ENCODE measurements at places on chromosomes 5 and 9. TPM values are rescaled to one million over a fixed set of nuclear protein-coding genes. Genes with fewer than 3 reads are reported as not detected.

GRCh38 chr5:1959725-1960581, 77.2 kb upstream of the IRX4 start:
- no peak for DNase-seq

DNA sequence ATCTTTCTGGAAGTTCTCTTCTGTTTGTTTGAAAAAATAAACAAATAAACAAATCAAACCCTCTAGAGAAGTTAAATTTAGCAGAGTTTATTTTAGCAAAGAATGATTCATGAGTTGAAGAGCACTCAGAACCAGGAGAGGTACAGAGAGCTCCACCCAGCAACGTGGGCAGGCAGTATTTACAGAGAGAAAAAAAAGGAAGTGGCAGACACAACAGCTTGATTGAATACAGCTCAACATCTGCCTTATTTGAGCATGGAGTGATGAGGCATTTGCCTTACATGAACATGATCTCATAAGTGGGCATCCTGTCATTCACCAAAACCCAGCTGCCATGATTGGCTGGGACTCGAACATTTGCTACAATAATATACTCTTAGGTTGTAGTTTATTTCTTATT, 381.6 kb upstream of the ADAMTS16 start:
- DNase-seq = no peak

DNA sequence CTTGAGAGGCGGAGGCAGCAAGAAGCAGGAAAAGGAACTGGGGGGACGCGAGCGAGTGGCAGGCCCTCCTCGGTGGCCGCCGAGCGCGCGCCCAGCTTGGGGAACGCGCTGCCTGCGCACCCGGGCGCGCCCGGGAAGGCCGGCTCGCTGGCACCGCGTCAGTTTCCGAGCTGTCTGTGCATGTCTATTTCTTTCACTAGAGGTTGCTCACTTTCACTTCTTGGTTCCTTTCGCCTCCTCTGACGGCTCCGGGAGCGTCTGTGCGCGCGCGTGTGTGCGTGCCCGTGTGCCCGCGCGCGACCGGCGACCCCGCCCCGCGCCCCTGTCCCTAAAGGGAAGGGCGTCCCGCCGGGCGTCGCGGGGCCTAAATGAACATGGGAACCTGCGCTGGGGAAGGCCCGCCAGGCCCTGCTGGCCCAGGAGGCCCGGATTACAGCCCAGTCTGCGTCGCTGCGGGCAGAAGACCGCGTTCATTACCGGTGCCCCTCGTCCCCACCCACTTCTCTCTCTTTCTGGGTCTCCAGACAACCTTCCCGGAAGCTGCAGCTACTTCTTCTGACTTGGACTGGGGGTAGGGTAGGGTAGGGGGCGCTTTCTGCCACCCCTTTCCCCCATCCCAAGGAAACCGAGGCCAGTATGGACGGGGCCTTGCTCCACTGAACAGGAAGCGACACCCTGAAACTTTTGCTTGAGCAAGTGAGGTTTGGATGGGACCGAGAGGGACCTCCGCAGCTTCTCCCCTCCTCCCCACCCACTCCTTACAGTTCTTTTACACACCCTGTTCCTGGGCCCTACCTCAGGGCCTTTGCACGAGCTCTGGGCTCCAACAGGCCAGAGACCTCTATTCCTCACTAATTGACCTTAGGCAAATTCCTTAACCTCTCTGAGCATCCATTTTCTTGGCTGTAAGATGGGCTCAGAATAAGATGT, 205.8 kb upstream of the IER5L start:
- DNase-seq = peak; percentile 95

GRCh38 chr9:69131682-69132081, 42.4 kb upstream of the TJP2 start:
- no peak for DNase-seq

GRCh38 chr5:42555797-42556196, 132.6 kb downstream of the GHR start:
- DNase-seq = no peak

GRCh38 chr9:90814355-90814754, 12.7 kb downstream of the SYK start:
- DNase-seq = no peak

- DNase-seq = no peak
These were observed 12.1 kb upstream of the TNFAIP8 start for GRCh38 chr5:119343766-119344165.

- DNase-seq = no peak
These were observed 158.6 kb upstream of the SHB start for GRCh38 chr9:38227656-38228055.

DNA sequence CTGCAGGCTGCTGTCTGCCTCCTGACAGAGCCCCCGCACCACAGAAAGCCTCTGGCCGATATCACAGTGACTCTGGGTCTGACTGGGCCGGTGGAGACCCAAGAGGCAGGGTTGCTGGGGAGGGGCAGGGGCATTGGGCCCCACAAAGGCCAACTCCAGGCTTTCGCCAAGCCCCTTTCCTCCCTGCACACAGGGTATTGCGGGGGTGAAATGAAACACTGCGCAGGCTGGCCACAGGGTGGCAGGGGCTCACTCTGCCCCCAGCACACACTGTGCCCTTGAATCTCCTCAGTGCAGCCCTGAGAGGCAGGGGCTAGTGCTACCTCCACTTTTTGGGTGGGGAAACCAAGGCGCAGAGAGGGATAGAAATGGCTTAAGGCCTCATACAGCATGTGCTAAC, 44.6 kb downstream of the BARX1 start:
- no peak for DNase-seq

DNA sequence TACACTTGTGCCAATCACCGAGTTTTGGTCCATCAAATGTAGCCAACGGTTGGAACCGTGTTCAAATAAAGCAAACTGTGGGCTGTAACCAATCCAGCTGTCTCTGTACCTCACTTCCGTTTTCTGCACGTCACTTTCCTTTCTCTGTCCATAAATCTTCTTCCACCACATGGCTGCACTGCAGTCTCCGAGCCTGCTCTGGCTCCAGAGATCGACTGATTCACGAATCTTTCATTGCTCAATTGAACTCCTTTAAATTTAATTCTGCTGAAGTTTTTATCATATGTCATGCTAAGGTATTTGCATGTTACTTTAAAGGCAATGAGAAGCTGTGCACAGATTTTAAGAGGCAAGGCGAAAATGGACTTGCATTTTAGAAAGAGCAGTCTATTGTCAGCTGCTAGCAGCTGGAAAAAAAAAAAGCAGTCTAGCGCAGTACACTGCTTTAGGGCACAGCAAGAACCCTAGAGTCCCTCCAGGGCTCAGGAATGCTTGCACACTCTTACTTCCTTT, 13.2 kb downstream of the TTC39B start:
- no peak for DNase-seq

- DNase-seq = no peak
These were observed 151.8 kb downstream of the HSPA4 start for GRCh38 chr5:133203317-133204305.

- no peak for DNase-seq
These were observed 39.0 kb downstream of the SHB start for GRCh38 chr9:38029915-38030638.

DNA sequence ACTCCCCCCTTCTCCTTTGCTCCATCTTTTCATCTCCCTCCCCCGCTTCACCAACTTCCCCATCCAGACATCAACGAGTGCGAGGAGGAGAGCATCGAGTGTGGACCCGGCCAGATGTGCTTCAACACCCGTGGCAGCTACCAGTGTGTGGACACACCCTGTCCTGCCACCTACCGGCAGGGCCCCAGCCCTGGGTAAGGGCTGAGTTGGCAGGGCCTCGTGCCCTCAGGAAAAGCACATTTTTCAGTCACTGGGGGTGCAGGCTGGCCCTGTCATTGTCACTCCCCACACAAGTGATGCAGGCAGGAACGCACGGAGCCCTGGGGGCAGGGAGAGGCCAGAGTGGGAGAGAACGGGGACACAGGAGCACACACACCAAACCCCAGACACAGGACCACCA, 12.4 kb upstream of the ASS1 start:
- no peak for DNase-seq

DNA sequence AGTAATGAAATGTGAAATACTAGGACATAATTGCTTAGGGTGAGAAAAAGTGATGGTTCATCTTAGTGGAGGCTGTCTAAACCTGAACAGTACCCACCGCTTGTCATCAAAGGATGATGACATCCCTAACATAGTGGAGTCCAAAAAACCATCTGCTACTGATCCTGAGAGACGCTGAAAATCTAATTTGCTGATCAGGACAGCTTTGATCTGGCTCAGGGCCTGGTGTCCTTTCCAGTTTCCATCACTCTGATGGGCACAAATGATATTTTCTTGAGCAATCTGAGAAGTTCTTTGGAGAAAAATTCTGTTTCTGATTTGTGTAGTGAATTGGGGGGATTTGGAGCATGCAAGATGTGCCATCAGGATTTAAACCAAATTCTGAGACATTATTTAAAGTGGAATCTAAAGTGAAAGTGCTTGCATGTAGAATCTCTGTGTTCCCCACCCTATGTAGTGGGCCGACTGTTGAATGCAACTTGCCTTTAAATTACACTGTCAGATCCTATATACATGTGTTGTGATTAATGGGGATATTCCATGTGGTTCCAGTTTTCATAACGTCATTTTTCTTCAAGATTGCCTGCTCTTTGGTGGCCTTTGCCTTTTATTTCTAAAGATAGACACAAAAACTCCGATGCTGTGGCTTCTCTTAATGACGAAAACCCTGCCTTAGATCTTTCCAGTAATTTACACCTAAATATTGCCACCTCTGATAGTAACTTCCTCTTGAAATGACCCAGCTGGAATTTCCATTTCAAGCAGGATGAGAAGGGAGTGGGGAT, 213.2 kb downstream of the PCSK5 start:
- no peak for DNase-seq

GRCh38 chr5:78801413-78801812, 152.8 kb upstream of the LHFPL2 start:
- DNase-seq = no peak

- peak; percentile 41 for DNase-seq
These were observed 14.0 kb upstream of the SLC6A19 start for GRCh38 chr5:1187234-1187949.

GRCh38 chr9:121073038-121073437, 1.7 kb upstream of the CNTRL start:
- no peak for DNase-seq

- DNase-seq = no peak
These were observed 217.1 kb downstream of the ENC1 start for GRCh38 chr5:74423383-74423782.

DNA sequence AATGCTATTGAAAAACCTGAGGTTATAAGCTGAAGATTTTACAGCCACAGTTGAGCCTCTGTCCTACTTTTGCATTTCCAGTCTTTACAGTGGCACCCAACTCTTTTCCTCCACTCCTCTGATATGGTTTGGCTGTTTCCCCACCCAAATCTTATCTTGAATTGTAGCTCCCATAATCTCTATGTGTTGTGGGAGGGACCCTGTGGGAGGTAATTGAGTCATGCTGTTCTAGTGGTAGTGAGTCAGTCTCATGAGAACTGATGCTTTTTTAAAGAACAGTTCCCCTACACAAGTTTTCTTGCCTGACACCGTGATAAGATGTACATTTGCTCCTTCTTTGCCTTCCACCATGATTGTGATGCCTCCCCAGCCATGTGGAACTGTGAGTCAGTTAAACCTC, 646.1 kb upstream of the SEMA6A start:
- DNase-seq = no peak

The TESK1 gene
- 27.3 TPM for total RNA-seq

The ACOT12 gene
- total RNA-seq = not detected

The RASEF gene
- 0.03 TPM for total RNA-seq

The PCDHGA12 gene
- total RNA-seq = 6.5 TPM

The GPR21 gene
- total RNA-seq = 0.49 TPM

The TERT gene
- not detected for total RNA-seq

The ABO gene
- 1.5 TPM for total RNA-seq

Measured in Right ventricle myocardium inferior (tissue), 1 donor.